ENCODE measurements at places on chromosomes 2 and 18.

- no peak for DNase-seq
Observed at GRCh38 chr2:119749477-119750012, 10.2 kb upstream of the PTPN4 start.

- DNase-seq = no peak
Observed at GRCh38 chr18:70673831-70674230, 385.0 kb downstream of the SOCS6 start.

- no peak for DNase-seq
Observed at GRCh38 chr2:42569883-42570282, 1.5 kb downstream of the MTA3 start.

DNA sequence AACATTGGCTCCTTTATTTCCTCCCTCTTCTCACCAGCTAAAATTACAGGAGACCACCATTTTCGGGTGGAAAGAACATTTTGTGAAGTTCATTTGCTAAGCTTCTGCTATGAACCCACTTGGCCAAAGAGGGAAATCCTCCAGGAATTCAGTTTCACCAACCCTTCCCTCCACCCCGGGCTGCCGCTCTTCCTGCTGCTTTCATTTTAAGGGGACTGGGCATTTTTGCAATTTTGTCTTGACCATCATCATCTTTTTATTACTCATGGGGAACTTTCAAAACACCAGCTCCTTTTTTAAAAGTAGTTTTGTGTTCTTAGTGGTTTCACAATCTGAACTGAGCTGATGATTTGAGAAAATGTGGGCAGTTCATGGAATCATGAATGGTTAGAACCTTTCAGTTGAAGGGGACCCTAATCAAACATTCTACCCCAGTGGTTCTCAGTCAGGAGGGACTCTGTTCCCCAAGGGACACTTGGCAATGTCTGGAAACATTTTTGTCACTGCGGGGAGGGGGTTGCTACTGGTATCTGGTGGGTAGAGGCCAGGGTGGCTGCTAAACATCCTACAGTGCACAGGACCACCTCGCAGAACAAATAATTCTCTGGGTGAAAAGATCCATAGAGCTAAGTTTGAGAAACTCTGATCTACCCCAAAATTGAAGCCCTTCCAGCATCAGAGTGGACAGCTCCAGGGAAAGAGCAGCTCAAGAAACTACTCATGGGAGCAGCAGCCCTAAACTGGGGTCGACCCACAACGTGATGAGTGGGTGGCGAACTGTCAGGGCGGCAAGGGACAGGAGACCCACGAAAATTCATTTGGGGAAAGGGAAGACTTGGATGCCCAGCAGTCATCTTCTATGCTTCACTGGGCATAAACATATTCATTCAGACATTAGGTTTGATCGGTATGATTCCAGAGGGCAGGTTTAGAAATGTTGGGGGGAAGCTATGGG, 92.9 kb downstream of the ACKR3 start:
- DNase-seq = no peak

DNA sequence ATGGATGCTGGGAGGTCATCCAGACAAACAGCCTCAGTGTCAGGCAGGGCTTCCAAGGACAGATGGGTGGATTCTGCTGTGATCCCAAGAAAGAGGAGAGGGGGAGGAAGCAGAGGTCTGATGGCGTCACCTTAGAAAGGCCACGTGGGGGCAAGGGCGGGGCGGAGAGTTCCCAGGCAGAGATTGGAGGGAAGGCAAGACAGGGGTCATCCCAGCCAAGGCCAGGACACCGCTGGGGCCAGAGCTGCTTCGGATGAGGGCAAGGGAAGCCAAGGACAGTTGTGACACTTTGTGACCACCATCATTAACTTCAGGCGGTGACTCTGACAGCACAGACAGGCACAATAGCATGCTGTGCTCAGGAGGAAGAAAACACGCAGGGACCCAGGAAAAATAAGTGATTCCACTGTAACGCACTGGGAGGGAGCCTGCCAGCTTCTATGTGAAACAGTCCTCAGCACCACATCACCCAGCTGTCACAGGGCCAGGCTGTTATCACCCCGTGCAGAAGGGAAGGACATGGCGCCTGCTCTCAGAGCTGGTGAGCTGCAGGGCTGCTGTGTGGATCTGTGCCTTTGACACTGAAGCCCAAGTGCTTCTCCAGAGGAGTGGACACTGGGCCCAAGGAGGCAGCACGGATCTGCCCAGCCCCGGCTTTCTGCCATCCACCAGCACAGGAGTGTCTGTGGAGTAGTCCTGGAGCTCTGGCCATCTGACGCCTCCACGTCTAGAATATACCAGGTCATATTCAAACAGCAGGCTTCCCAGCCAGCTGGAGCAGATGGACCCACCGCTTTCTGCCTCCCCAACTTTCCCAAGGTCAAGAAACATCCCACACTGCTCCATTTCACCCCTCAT, 204.1 kb downstream of the NDUFA10 start:
- no peak for DNase-seq

DNA sequence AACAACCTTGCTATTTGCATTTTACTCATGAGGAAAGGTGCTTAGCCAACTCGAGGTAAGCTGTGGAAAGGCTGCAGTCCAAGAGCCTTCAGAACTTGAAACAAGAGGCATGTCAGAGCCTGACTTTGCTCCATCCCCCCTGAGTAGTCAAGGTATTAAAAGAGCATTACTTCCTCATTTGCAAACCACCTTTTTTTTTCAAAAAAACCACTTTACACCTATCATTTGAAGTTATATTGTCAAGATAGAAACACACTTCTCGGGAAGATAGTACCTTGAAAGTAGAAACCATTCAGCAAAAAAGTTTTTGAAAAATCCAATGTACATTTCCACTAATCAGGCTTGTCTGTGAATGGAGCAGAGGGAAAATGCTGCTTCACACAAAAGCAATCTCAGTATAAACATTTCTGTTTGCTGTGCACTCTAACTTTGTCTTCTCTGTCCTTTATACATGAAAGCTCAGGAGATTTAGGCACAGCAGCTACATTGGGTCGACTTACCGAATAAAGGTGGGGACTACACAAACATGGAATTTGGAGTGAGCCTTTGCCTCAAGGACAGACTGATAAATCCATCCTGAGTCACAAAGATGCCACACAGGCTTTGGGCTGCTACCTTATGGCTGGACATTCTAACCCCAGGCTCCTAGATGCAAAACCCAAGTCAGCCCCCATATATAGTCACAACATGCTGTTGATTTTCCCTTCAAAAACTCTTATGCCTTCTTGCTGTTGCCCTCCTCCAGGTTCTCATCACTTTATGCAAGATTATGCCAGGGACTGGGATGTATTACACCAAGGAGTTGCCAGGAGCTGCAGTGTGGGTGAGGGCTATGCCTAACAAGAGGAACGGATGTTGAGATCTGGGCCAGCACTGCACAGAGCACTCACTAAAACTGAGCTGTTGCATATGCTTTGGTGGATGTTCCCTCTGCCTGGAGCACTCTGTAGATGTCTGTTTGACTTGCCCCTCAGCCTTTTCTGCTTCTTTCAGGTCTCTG, 41.4 kb upstream of the EML4 start:
- DNase-seq = no peak
